ENCODE measurements at places on chromosomes 1 and 21. TPM values are rescaled to one million over a fixed set of nuclear protein-coding genes. Genes with fewer than 3 reads are reported as not detected.

DNA sequence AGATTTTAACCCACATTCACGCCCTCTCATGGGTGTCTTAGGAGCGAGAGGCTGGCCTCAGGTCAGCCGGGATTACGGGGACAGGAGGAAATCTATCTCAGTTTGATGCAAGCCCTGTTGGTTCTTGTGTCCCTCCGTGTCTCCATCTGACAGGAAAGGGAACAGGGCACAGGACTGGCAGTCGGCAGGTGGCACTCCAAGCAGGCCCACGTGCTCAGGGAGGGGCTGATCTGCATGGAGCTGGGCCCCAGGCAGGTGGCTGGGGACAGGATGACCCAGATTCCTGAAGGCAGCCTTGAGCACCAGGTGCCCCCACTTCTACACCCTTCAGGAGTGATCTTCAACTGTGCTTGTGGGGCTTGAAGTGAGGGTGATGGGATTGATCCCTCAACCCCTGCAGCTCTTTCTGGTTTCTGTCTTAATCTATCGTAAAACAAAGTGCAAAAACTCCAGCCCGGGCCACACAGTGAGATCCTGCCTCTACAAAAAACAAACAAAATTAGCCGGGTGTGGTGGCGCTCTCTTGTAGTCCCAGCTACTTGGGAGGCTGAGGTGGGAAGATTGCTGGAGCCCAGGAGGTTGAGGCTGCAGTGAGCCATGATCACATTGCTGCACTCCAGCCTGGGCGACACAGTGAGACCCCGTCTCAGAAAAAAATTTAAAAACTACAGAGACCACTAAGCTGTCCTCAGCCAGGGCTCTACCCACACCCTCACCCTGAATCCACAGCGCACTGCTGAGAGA, 8.3 kb downstream of the PLEKHG5 start:
- DNase-seq: no peak

Gene FAM177B
- total RNA-seq: 0.20 TPM

Gene CLEC20A
- total RNA-seq: not detected

Gene TARBP1
- 37.1 TPM for total RNA-seq

DNA sequence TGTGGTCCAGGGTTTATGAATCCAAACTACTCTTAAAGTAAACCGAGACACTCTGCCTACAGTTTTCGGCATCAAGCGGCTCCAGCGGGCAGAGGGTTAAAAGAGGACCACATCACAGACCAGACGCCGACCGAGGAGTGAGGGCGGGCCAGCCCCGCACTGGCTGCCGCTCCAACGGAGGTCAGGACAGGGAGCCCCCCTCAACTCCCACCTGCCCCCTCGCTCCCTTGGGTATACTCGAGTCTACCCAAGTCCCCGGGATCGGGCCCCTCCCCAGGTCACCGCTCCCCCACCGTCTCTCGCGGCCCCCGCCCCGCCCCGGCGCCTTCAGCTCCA, 312 bp downstream of the ARNT start:
- DNase-seq: peak; percentile 67

DNA sequence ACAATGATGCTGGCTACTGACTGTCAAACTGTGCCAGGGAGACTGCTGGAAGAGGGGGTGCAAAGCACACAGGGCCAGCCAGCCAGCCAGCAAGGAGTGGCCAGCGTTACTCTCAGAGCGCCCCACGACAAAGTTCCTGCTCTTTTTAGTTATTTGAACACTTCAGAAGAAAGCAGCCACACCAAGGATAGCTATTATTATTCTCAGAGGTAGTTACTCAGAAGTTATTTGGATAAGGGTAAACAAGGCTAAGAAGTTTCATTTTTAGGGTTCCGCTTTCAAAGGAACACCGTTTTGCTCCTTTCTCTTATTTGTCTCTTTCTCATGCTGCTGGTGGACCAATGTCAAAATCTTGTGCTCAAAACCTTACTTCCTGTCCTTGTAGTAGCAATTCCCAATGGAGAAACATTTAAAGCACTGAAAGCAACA, 59.9 kb downstream of the VANGL2 start:
- DNase-seq: no peak

DNA sequence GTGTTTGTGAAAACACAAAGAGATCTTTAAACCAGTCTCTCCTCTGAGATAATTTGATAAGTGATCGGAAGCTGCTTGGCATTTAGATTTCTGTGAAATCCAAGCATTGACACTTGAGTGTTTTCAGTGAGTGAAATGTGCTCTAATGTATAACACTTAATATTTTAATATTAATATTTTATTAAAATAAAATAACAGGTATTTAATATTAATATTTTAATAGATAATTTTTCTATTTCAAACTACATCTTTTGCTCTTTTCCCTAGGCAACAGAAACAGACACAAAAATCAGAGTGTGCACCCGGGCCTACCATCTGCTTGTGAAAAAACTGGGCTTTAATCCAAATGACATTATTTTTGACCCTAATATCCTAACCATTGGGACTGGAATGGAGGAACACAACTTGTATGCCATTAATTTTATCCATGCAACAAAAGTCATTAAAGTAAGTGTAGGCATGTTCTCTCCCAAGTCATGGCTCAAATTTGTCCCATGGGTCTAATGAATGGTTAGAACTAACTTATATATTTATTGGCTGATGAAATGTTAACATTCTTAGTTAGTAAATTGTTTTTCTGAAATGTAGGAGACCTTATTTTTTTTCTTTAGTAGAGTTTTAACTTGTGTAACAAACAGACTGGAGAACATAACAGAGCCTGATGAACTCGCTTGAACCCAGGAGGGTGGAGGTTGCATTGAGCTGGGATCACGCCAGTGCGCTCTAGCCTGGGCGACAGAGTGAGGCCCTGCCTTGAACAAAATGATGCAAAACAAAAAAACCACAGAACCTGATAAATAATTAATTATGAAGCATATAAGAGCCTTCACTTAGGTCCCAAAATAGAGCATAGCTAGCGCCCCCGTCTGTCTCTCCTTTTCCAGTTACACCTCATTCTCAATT, 55.2 kb downstream of the MTR start:
- peak; percentile 18 for DNase-seq

Gene PRAMEF11
- total RNA-seq: not detected

DNA sequence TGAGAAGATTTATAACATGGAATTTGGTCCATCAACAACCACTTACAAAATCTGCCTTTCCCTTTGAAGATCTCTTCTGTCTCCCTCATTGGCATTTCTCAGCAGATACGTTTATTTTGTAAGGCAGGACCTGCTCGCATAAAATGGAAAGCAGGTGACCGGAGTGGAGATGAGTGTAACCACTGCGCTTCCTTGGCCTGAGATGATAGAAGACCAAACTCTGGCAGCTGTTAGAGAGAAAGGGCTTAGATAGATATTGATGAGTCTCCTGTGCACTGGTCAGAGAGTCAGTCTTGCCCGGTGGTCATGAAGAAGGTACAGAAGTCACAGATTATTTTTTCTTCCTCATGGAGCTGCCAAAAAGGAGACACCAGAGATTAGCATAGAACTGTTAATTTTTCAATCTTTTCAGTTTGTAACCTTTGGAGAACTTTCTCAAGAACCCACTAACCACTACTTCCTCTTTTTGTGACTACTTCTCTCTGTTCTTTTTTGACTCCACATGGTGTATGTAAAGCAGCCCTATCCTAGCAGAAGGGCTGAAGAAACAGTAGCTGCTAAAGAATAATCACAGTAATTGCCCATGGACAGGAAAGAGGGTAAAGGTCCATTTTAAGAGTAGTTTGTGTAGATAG, 47.6 kb downstream of the FCRL3 start:
- DNase-seq: no peak

DNA sequence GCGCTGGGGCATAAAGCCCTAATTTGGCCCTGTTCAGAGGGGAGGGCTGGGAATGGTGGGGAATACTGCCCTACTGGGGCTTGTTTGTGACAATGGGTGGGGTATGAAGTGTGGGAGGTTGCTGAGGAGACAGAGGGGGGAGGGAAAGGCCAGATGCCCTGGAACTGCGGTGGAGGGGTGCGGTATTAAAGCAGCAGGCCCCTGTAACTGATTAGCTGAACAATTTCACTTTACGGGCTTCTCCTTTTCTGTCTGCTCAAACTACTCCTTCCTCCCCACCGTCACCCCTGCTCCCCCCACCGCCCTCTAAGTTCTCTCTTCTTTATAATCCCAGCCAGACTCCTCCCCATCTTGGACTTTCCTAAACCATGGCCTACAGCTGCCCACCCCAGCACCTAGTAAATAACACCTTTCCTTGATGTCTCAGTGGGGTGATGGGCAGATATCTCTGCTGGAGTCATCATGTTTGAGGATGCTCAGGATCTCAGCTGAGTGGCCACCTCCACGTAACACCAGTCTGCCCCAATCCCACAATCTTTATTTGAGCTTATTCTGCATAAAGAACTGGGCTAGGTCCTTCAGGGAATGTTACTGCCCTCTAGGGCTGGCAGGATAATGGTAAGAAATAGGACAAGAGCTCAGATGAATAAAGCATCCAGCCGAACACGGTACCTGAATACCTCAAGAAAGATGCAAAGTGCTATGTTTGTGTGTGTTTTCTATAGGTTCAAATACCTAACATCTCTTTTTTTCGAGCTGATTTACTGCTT, 33.5 kb downstream of the XCL1 start:
- DNase-seq: no peak

GRCh38 chr1:35832276-35832905, 24.6 kb downstream of the AGO4 start:
- no peak for DNase-seq

DNA sequence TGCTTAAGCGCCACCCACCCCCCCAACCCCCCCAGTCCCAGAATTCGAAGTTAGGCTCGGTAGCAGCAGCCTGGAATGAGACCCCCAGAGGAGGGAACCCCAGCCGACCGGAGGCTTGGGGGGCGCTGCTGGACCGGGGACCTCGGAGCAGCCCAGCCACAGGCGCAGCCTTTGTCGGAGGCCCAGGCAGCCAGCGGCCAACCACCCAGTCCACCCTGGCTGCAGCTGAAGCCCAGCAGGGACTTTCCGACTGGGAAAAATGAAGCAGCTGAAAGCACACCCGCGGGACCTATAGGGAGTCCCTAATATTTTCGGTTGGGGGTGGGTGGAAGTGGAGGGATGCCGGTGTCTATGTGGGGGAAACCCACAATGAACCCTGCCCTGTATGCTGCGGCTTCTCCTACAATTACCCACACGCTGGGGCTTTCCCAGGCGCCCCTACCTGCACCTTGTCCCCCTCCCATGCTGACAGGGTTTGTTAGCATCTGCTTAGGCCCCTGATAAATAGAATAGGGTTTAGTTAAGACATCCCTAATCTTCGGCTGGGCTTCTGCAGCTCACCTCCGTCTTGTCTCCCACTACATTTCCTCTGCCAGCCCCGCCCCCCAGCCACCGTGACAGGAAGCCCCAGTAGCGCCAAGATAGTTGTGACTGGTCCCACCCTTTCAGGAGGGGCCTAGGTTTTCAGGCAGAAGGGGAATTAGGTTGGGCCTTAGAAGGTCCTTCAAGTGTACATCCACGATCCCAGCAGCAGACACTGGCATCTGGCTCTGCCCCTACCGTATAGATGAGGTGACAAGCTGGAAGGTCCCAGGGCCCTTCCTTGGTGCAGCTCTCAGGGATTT, 838 bp downstream of the CCDC28B start:
- peak; percentile 46 for DNase-seq

Gene ABCG1
- total RNA-seq: 19.2 TPM

- no peak for DNase-seq
These were observed 8.1 kb downstream of the KRTAP21-3 start for GRCh38 chr21:30710499-30710898.

Gene PBXIP1
- 61.8 TPM for total RNA-seq

Gene ADGRB2
- 9.4 TPM for total RNA-seq

DNA sequence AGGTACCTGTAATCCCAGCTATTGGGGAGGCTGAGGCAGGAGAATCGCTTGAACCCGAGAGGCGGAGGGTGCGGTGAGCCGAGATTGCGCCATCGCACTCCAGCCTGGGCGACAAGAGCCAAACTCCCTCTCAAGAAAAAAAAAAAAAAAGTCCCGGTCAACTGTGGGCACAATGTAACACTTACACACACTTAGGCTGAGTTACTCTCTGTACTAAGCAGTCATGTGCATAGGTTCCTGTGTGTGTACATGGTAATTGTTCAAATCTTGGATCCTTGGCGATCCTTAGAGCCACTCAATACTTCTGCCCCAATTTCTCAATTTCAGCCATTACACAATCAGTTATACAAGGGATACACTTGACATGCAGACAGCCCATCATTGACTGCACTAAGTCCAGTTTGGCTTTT, 11.6 kb downstream of the SDCCAG8 start:
- DNase-seq: no peak

- DNase-seq: no peak
These were observed 14.8 kb upstream of the C1orf174 start for GRCh38 chr1:3914911-3915310.

Gene C4BPA
- total RNA-seq: 0.39 TPM

- DNase-seq: no peak
These were observed 30.9 kb downstream of the COA7 start for GRCh38 chr1:52667290-52667689.
